COR-L47 (cell line): ENCODE measurements at places on chromosomes 3 and 15.

DNA sequence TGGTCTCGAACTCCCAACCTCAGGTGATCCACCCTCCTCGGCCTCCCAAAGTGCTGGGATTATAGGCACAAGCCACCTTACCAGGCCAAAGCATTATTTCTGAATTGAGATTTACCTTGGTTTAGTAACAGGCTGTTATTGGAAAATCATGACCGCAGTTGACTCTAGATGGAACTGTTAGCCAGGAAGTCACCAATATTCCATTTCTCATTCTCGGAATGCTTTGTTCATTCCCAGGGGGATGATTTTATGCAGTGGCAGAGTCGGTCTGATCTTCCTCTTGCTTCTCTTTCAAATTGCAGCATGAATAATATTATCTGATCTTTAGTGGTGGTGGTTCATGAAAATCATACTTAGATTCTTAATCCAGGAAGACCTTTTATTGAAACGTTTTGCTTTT, 195.5 kb upstream of the MBNL1 start:
- DNase-seq, result no peak

- DNase-seq, result no peak
These were observed 932 bp upstream of the PLCD1 start for GRCh38 chr3:38030126-38031021.

DNA sequence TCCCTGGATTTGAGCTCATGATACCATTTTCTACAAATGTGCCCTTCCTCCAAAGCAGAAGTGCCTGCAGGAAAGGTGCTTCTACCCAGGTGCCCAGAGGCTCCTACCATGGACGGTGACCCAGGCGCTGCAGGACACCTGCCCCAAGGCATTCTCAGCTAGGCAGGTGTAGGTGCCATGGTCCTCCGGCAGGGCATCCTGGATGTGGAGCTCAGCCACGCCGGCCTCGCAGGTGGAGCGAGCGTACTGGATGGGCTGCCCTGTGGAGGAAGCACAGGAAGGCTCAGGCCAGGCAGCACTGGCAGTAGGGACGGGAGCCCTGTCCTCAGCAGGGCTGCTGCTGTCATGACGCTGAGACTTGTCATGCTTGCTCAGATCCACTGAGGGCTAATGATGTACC, 137.2 kb upstream of the HACD2 start:
- DNase-seq, result no peak

DNA sequence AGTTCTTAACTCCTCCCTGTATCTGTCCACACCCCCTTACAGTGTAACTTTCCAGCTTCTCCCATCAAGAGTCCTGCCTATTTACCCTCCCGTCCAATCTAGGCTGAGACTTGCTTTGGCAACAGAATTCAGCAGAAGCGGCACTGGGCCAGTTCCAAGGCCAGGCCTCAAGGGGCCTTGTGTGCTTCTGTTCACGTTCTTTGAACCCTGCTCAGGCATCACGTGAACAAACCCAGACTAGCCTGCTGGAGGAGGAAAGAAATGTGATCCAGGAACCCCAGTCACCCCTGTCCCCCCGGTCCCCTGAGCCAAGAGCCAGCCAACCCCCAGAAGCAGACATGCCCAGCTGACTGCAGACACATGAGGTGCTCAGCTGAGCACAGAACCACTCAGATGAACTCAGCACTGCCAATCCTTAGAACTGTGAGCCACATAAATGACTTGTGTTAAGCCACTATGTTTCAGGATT, 76.1 kb upstream of the DCLK3 start:
- no peak for DNase-seq

GRCh38 chr3:190269101-190269500, 53.1 kb downstream of the CLDN1 start:
- no peak for DNase-seq

- no peak for DNase-seq
These were observed 73.8 kb downstream of the RPLP1 start for GRCh38 chr15:69526081-69527061.

- no peak for DNase-seq
These were observed 51.6 kb upstream of the ABHD17C start for GRCh38 chr15:80643431-80643951.

- DNase-seq, result no peak
These were observed 789.2 kb upstream of the NR2F2 start for GRCh38 chr15:95541301-95541700.

DNA sequence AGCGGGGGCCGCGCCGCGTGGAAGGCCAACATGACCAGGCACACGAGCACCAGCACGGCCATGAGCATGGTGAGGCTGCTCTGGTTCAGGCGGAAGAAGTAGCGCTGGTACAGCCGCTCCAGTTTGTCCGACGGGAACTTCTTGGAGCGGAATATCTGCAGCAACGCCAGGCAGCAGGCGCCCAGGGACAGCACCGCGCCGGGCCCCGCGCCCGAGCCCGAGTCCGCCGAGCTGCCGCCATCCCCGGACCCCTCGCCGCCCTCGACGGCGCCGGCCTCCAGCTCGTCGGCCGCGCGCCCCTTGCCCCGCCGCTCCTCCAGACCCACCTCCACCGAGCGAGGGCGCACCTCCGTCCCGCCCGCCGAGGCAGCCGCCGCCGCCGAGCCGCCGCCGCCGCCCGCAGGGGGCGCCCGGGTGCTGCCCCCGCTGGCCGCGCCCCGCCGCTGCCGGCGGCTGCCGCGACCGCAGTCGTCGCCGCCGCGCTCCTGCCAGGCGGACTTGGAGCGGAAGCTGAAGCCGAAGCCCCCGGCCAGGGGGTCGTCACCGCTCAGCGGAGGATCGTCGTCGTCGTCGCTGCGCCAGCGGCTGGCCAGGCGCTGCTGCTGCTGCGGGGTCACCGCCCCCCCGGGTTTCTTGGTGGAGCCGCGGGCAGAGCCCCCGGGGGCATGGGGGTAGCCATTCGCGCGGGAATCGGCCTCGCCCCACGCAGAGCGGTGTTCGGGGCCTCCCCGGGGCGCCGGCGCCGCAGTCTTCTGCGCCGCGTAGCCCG, 957 bp downstream of the ADCY5 start:
- DNase-seq, result no peak

DNA sequence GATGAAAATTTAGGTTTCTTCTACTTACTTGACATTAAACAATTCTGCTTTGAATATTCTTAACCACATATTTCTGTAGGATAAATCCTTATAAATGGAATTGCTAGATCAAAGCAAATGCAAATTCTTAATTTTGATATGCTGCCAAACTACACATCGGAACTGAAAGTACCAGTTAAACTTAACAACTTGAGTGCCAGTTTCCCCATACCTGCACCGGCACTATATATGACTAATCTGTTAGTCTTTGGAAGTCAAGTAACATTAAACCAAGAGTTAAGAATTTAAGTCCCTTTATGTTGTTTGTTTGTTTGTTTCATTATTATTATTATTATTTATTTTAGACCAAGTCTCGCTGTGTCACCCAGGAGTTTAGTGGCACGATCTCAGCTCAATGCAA, 103.9 kb upstream of the AKAP13 start:
- DNase-seq, result no peak

DNA sequence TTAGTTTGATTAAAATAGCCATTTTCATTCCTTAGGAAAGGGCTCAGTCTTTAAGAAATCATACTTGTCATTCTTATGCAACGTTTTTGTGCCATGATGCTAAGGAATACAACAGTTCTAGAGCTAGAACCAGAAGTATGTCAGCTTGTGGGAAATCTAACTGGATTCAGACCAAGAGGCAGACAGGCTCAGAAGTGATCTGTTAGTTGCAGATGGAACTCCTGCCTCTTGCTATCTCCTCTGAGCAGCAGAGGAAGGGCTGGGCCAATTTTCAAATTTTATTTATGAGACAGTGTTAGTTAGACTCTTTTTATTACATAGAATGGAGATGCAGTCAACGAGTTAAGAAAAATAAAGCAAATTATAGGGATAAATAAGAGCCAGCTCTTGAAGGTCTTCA, 48.5 kb upstream of the RYR3 start:
- no peak for DNase-seq

- DNase-seq, result no peak
These were observed 1110.1 kb downstream of the TBL1XR1 start for GRCh38 chr3:176087066-176087697.

DNA sequence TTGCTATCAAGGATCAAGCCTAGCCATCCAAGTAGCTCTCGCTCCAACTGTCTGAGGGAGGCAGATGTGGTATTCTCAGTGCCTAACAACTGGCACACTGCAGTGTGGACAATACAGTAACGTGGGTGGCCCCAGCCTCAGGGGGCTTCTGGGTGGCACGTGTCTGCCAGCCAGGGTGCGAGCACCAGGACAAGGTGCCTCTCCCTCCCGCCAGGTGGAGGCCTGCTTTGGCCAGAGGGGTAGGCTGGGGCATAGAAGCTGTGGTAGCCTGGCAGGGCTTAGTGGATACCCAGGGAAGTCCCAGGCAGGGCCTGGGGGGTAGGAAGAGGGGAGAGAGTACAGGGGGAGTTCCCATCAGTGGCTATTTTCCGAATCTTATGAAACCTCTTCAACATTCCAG, 234.0 kb downstream of the PLCL2 start:
- DNase-seq, result no peak

DNA sequence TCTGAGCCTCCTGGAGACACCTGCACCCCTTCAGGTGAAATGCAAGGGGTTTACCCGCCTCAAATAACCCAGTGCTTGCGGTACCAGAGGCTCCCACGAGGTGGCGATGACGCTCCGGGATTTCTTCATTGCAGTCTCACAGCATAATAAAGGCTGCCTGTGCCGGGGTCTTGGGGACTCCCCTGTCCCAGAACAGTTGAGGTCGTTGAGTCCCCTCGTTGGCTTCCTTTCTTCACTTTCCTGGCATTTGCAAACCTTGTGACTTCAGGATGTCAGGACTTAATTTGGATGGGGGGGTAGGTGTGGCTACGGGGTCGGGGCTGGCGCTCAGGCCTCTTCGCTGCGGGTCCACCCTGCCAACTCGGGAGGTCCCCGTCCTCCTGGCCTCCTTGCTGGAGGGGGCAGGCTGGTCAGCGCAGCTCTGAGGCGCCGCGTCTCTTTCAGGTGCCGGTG, 1.3 kb downstream of the GNAT1 start:
- DNase-seq, result no peak

GRCh38 chr15:89693696-89694095, 3.1 kb downstream of the WDR93 start:
- DNase-seq, result no peak

GRCh38 chr3:137222736-137223225, 265.0 kb downstream of the IL20RB start:
- no peak for DNase-seq

DNA sequence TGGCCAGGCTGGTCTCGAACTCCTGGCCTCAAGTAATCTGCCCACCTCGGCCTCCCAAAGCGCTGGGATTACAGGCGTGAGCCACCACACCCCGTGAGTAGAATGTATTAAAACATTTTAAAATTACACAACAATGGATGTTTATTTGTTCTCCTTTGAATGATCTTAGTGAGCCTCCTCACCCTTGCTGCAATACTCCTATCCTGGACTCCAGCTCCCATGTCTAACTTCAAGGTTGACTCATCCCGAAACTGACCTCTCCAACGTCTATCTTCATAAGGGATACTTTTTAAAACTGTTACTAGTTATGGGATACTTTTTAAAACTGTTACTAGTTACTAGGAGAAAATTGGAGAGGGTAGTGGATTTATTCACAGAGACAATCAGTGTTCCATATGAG, 17.8 kb upstream of the RHCG start:
- DNase-seq, result no peak

DNA sequence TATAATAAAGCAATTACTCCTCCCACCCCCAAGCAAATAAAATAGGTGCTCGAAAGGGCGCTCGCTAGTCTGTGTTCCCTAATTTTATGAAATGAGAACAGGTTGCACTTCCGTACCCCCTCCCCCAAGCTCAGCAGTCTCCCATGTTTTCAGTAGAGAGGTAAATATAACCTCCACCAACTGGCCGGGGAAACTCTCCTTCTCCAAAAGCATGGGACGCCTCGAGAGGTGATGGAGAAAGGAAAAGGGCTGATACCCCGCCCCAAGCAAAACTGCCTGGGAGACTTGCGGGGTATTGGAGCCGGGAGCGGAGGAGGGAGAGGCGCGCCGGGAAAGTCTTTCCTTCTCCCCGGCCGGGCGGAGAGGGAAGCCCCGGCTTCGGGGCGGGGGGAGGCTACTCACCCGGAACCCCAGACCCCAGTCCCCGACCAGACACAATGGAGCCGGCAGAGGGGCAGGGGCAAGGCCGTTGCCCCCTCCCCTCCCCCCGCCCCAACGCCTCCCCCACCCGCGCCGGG, 605 bp downstream of the DCUN1D1 start:
- peak; percentile 47 for DNase-seq

- DNase-seq, result no peak
These were observed 1.5 kb downstream of the CIB1 start for GRCh38 chr15:90232196-90232595.

GRCh38 chr3:151949706-151950105, 76.3 kb downstream of the SUCNR1 start:
- no peak for DNase-seq

DNA sequence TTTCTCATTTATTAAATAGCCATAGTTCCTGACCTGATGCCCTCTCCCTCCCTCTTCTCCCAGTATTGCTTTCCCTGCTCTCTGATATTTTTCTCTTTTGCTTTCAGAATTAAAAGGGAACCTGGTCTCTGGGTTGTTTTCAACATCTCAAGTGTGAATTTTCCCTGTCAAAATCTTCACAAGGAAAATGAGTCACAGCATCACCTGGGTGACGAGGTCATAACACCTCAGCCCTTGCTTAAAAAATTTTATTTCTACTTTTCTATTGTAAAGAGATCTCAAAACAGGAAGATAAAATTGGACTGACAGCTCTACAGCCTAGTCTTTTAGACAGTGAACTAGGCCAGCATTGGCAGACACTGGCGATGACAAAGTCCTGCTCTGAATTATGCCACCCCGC, 40.1 kb downstream of the GAP43 start:
- DNase-seq, result no peak

GRCh38 chr3:117409701-117410459, 700.3 kb downstream of the TUSC7 start:
- DNase-seq, result no peak

DNA sequence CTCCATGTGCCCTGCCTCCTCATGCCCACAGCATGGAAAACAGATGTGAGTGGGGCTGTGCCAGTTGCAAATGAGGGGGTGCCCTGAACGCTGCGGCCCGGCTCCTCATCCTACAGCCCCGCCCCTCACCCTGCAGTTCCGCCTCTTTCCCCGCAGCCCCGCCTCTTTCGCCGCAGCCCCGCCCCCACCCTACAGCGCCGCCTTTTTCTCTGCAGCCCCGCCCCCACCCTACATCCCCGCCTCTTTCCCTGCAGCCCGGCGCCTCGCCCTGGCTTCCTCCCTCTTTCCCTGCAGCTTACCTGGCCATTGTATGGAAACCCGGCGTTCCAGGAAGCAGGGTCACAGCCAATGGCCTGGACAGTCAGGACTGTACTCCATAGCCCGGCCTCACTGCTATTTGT, 284.9 kb downstream of the TLE3 start:
- no peak for DNase-seq

DNA sequence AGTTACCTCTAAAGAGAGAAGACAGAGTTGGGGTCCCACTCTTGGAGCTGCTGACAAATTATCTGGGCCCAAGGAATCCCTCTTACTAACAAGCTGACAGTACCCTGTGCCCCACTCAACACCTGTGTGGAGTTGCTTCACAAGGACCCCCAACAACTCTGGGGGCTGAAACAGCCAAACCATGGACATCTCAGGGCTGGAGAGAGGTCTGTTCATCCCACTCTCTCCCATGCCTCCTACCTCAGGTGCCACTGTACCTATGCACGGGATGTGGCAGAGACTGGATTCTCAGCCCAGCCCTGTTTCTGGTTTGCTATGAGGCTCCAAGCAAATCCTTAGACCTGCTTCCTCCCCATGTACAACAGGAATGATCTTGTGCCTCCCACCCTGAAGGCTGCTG, 101.7 kb downstream of the ETFA start:
- DNase-seq, result no peak
